M059J (cell line): ENCODE measurements at places on chromosomes 11 and 22. TPM values are rescaled to one million over a fixed set of nuclear protein-coding genes. Genes with fewer than 3 reads are reported as not detected.

DNA sequence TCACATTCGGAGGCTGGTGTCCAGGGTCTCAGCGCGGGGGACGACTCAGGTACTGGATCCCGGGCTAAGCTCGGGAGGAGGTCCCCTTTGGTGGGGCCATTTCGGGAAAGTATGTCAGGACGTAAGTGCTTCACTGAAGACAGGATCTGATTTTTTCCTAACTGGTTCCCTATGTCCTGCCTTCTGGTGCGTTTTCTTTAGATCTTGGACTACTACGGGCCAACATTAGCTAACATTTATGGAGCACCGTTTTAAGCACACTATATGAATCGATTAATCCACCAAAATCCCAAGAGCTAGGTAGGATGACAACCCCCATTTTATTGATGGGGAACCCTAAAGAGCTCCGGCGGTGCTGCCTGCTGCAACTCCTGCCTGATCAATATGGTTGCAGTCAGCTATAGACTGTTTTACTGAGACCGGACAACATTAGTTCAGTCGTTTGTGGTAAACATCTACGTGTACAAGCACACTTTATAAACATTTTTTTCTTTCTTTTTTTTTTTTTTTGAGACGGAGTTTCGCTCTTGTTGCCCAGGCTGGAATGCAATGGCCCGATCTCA lies 17.0 kb upstream of the WDR74 start:
- no peak for DNase-seq

GRCh38 chr11:110433393-110434333 lies 3.9 kb downstream of the FDX1 start:
- peak; percentile 42 for DNase-seq

- no peak for DNase-seq
Measured at GRCh38 chr11:17878743-17879142, 134.1 kb downstream of the SERGEF start.

DNA sequence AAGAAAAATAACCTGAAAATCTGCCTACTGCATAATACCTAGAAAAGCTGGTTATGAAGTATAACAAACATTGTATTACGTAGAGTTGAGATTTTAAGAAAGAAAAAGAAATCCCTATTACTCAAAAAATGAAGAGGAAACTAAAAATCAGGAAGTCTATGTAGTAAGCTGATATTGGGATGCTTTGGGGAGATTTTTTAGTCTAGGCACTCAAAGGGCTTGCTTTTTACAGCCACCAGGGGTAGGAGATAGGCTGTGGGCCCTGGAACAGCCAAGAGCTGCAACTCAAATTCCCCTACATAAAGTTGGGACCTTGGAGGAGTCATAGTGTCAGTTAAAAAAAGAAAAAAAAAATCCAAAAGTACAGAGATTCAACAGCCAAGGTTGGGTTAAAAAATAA lies 90.4 kb downstream of the RELT start:
- DNase-seq: no peak

- no peak for DNase-seq
Measured at GRCh38 chr11:29809121-29809520, 207.7 kb downstream of the KCNA4 start.

- DNase-seq: no peak
Measured at GRCh38 chr22:28801845-28802594, 1.7 kb upstream of the XBP1 start.

The C11orf52 gene
- not detected in 2 replicates for total RNA-seq

GRCh38 chr11:106389101-106389500 lies 311.6 kb downstream of the AASDHPPT start:
- DNase-seq: peak; percentile 92

The PTPN5 gene
- not detected in 2 replicates for total RNA-seq

GRCh38 chr11:47819743-47820142 lies 28.4 kb downstream of the NUP160 start:
- DNase-seq: no peak

The PIM3 gene
- 20.4 and 44.2 TPM in 2 replicates for total RNA-seq

- no peak for DNase-seq
Measured at GRCh38 chr11:61281581-61282250, 13.4 kb downstream of the VWCE start.

DNA sequence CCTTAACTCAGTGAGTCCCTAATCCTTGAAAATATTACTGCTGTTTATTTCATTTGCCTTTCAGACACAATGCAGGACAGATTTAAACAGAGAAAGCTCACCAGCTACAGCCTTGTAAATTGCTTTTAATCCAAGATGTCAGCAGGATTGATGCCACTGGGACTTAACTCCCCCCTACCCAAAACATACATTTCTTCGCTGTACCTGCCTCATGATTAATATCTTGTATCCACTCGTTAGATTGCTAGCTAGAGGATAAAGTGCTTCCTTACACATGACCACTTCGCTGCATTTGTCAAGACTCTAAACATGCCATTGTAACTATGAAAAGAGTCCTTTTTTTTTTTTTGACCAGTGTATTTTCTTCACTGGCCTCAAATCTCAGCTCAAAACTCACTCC lies 182.7 kb upstream of the MTMR2 start:
- DNase-seq: no peak

DNA sequence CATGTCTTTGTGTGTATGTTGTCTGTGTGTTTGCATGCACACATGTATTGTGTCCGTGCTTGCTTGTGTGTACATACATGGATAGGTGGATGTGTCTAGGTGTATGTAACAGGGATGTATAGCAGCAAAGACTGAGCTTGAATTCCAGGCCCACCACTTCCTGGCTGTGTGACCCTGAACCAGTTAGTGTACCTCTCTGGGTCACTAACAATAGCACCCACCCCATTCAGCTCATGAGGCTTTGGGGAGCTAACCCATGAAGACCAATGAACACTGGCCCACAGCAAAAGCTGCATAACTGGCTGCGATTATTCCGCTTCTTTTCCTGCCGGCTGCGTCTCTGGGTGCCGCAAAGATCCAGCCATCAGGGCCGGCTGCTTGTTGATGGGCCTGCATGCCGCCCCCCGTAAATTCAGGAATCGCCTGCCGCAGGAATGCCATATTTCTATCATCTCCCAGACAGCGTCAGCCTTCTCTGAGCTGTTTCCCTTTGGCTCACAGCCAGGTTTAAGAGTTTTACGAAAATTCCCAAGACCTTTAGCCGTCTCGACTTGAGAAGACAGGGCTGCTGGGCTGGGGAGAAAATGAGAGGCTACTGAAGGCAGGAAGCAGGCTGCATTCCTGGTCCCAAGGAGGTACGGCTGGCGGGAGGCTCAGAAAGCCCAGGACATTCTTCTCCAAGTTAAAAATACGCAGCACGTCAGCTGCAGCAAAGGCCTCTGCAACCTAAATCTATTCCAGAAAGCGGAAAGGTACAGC lies 224.6 kb downstream of the MN1 start:
- no peak for DNase-seq
